ENCODE measurements at places on chromosomes 11 and 22. TPM values are rescaled to one million over a fixed set of nuclear protein-coding genes. Genes with fewer than 3 reads are reported as not detected.
A peak's percentile ranks its signal among the peaks of the same experiment; 100 is the strongest.

The CHRM1 gene
- not detected for total RNA-seq

GRCh38 chr11:34188181-34188580, 82.8 kb downstream of the NAT10 start:
- no peak for DNase-seq

GRCh38 chr11:104956528-104956927, 11.8 kb downstream of the CASP4 start:
- no peak for DNase-seq

GRCh38 chr11:78290293-78291176, 101.8 kb downstream of the USP35 start:
- DNase-seq, result no peak

The HBG1 gene
- total RNA-seq, result not detected

GRCh38 chr11:104254347-104254746, 90.4 kb upstream of the PDGFD start:
- peak; percentile 97 for DNase-seq

DNA sequence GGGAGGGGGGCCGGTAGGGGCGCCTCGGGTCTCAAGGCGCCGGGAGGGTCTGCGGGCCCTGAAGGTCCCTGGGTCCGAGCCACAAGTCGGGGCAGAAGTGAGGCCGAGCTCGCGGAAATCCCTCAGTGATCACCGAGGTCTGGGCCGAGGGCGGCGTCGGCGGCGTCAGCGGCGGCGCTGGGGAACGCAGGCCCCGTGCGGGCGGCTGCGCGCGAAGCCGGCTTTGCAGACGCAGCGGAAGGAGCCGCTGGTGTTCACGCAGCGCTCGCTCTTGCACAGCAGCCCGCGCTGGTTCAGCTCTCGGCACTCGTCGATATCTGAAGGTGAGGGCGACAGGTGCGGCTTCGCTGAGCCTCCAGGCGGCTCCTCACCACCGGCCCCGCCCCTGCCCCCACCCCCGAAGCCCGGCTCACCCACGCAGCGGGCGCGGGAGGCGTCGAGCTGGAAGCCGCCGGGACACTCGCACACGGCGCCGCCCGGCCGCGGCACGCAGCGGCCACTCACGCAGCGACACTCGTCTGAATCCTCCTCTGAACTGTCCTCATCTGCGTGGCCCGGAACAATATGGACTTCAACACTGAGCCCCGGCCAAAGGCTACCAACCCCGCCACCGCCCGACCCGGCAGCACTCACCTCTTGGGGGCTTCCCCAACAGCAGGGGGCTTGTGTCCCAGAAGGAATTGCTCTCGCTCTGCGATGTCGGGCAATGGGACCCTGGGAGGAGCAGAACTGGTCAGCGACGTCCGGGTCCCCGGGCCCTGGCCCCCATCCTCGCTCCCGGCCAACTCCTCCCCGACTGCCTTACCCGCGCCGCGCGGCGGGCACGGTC, 14.2 kb downstream of the SCYL1 start:
- no peak for DNase-seq

DNA sequence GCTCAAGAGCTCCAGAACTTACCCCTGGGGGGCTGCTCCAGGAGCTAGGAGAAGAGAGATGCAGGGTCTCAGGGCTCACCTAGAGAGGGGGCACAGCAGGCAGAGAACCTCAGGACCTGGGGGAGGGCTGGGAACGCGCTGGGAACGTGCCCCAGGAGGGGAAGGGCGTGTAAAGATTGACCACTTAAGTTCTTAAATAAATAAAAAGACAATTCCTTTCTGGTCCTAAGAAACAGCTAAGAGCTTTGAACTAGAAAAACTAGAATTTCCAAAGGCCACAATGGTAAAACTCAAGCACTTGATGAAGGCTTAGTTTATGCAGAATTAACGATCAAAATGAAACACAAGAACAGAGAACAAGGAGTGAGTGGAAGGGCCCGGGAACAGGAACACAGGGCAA, 89.1 kb downstream of the CELSR1 start:
- DNase-seq, result no peak

The GRM5 gene
- not detected for total RNA-seq

The NRGN gene
- 0.97 TPM for total RNA-seq

The SPON1 gene
- total RNA-seq, result not detected

Data from Karpas-422 (cell line).